ENCODE measurements at places on chromosomes 2 and 18.

DNA sequence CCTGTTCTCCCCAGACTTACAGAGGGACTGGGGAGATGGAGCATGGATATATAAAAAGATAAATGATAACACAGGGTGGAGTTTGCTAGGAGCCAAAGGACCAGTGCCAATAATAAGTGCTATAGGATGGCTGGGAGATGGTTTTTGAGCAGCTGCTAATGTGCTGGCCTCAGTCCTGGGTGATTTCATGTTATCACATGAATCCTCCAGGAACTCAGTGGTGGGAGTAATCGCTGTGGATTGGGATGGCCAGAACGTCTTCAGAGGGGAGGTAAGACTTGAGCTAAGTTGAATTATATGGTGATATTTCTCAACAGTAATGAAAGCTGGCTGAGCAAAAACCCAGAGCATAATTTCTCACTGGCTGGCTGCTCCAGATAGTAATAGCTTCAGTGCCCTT, 441.4 kb downstream of the SLC4A3 start:
- no peak for DNase-seq

- DNase-seq = no peak
These were observed 279.0 kb upstream of the NRP2 start for GRCh38 chr2:205403244-205403825.

GRCh38 chr2:149857344-149857743, 269.8 kb upstream of the MMADHC start:
- no peak for DNase-seq

DNA sequence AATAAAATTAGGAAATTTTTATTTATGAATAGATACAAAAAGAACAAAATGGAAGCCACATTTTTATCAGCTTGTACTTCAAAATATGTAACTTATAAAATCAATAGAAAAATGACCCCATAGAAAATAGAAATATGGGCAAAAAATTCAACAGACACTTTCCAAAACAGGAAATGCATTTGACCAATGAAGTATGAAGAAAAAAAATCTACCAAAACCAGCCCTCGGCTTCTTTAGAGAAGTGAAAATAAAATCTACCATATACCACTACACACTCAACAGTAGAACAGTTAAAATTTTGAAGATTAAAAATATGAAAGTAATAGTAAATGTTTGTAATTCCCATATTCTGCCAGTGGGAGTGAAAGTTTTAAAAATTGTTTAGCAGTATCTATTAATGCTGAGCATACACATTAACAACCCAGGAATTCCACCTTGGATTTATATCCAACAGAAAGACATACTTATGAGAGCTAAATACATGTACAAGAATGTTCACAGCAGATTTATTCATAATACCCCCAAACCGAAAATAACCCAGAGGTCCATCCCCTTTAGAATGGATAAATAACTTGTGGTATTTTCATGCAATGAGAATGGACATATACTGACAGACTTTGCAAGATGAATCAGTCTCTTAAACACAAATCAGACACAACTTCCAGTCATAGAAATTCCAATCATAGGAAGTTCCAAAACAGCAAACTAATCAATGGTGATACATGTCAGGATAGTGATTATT, 318.0 kb downstream of the FIGN start:
- DNase-seq = no peak

DNA sequence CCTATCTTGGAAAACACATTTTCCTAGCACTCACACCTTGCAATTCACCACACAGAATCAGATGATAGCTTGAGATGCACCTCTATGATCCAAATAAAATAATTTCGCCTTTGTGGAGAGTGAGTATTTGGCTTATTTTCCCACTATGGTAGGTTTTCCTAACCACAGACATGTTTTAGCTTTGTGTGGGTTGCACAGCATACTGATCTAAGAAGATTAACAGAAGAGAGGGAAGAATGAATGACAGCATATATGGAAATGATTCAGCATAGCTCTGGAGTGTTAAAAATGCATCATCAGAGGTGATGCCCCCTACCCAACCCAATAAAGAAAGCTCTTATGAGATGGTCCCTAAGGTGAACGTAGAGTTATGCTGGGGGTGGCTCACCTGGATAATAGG, 72.5 kb downstream of the GCA start:
- no peak for DNase-seq

DNA sequence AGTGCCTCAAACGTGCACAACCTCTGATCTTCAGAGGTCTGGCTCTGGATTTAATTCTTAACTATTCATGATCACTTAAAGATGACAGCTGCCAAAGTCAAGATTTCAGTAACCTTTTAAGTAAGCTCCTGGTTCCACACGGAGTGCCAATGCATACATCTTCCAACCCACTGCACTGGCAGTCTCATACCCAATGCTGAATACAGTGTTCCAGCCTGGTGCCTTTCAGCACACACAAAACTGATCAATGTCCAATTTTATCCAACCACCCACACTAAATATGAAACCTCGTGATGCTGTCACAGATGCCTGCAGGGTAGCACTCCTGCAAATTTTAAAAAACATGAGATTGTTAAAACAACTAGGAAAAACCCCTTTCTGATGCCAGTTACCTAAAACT, 84.0 kb downstream of the EHBP1 start:
- DNase-seq = no peak

DNA sequence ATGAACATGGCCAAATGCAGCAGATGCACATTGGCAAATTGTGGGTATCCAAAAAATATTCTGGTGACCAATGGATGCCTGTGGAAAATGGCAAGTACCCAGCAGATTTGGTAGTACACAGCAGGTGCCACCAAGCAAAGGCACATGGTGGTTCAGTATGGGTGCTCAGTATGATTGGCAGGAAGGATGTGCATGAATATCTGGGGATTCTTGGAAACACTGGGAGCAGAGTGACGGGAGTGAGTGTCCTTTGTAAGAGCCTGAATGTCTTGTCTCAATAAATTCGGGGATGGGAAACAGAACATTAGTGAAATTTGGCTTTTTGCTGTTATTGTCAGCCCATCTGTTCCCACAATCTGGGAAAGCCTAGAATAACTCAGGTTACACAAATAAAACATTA, 36.8 kb upstream of the ACADL start:
- DNase-seq = no peak

Data from NCI-H524 treated with DMSO at 0.1 percent for 48 hours (cell line).